Skin of body (tissue), 3 donors: ENCODE measurements at places on chromosomes 12 and 14. TPM values are rescaled to one million over a fixed set of nuclear protein-coding genes. Genes with fewer than 3 reads are reported as not detected.

DNA sequence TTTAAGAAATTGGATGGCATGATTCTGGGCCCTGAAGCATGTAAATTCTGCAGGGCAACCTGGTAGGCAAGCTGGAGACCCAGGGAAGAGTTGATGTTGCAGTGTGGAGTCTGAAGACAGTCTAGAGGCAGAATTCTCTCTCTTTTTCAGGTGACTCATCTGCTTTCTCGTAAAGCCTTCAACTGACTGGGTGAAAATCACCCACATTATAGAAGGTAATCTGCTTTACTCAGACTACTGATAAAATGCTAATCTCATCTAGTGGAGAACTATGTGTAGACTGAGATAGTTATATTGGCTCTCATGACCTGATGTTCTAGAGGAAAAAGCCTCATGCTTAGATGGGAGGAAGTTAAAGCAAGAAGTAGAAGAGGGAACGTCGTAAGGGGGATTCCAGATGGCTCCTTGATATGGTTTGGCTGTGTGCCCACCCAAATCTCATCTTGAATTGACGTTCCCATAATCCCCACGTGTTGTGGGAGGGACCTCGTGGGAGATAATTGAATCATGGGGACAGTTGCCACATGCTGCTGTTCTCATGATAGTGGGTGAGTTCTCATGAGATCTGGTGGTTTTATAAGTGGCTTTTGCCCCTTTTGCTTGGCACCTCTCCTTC is 723.8 kb downstream of the BCL11B start:
- no peak for DNase-seq

- no peak for DNase-seq
These were observed 5.2 kb downstream of the GPX2 start for GRCh38 chr14:64937171-64937820.

DNA sequence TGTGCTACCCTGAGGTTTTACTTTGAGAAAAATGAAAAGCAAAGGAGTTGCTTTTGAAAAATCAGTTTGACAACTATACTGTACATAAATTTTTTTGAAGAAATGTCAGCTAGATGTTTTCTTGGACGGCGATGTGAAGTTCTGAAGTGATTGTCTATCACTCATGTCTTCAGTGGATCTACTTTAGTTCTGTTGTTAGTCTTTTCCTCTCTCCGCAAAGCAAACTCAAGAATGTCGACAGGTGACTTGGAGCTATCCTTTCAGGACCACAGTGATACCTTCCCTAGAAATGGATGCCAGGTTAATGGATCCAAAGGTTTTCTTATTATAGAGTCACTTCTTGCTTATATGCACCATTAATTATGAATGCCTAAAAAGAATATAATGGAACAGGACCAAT is 1.2 kb downstream of the PTPRO start:
- no peak for DNase-seq

- no peak for DNase-seq
These were observed 313.8 kb downstream of the CEP128 start for GRCh38 chr14:80627745-80628144.

HRK gene
- total RNA-seq: 0.10 TPM
